ENCODE measurements at places on chromosomes 2 and 18.
A peak's percentile ranks its signal among the peaks of the same experiment; 100 is the strongest.

GRCh38 chr2:189151906-189152305 lies 27.7 kb downstream of the COL5A2 start:
- DNase-seq = no peak

DNA sequence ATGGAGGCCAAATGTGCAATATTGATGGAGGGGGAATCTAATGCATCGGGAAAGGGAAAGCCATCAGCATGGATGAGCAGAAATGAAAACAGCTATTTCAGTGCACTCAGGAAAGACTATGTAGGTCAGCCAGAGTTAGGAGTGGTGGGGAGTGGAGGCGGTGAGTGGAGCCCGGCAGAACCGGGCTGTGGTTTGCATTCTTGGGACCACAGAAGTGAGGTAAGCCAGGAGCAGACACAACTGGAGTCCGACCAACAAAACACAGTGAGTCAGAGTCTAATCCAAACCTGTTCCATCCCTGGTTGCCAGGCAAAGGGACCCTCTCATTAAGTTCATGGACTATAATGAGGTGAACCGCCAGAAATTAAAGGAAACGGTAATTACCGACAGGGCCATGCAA lies 61.1 kb upstream of the RAB12 start:
- DNase-seq = no peak

GRCh38 chr2:85888684-85889626 lies at the start of gene ST3GAL5:
ST3GAL5 (minus strand) TSS chr2:85888990; CDS start chr2:85888905, 85 bp downstream.
- peak; percentile 44 for DNase-seq

DNA sequence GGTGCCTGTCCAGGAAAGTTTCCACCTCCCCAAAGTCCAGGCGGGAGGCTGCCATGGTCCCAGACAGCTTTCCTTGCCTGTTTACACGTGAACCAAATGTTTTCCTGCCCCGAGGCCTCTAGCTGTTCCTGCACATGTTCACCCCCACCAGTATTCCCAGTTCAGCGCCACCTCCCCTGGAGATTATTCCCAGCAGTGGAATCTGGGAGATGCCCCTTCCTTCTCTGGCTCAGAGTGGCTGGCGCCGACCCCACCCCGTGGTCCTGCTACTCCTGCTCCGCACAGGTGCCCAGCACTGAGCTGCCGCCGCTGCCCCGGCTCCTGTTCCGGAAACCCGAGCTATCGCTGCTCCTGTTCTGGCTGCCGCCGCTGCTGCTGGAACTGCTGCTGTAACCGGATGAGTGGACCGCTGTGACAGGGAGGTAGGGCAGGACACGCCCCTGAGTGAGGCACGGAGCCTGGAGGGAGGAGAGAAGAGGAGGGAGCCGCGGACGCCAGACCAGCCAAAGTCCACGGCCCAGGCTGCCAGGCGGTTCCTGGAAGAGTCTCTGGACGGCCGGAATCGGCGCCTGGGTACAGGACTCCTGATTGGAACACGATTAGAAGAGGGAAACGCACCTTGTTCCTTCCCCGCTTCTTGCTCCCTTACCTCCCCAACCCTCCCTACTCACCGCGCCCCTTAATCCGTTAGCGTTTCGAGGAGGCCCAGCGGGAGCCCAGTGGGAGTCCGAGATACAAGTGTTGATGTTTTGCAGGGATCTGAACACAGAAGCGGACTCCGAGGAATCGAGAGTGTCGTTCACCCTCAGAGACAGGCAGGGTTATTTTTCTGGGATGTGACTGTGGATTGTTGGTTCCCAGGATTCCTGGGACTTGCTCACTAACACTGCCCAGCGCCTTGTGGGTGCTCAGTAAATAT lies at the start of gene PDE11A:
Gene PDE11A (minus strand): TSS at position 395 of the 919 bp plus-strand sequence. CDS start 340 bp downstream, at position 55.
- peak; percentile 14 for DNase-seq

- no peak for DNase-seq
Observed at GRCh38 chr2:179332903-179333302, 68.3 kb upstream of the SESTD1 start.

- no peak for DNase-seq
Observed at GRCh38 chr2:186603286-186603685, 13.4 kb downstream of the ITGAV start.

GRCh38 chr2:185979546-185980071 lies 241.0 kb downstream of the FSIP2 start:
- no peak for DNase-seq

DNA sequence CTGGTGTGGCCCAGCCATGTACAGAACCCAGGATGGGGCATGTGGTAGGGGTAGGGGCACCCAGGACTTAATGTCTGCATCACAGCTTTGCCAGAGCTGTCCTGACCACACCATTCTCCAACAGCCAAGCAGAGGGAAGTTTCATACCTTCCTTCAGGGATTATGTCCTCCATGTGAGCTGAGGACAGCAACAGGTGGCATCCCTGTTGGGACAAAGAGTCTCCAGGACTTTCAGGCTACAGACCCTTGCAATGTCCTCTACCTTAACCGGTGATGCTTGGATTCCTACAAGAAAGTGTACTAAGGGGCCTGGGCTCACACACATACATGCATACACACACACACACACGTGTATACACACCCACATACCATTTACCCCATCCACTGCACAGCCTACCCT lies 227.0 kb upstream of the SIX2 start:
- DNase-seq = no peak

DNA sequence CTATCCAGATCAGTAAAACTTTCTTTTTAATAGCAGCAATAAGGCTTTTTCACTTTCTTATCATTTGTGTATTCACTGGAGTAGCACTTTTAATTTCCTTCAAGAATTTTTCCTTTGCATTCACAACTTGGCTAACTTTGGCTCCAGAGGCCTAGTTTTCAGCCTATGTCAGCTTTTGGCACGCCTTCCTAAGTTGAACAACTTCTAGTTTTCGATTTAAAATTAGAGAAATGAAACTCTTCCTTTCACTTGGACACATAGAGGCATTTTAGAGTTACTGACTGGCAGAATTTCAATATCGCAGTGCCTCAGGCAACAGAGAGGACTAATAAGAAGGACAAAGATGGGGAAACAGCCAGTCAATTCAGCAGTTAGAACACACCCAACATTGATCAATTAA lies 577.4 kb downstream of the DSC3 start:
- DNase-seq = no peak

DNA sequence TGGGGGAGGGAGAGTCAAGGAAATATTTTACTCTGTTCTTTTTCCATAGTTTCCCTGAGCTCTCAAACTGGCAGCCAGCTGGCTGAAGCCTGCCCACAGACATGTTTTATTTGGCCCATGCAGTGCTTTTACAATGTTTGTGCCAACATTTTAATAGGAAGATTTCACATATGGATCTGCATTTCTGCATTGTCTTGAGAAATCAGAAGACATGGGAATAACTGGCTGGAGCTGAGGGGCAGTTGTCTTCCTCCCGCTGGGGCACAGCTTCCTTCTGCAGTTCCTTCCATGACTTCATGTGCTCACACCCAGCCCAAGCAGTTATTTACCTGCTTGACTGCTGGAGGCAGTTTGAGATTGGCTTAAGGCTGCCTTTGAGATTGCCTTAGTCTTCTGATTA lies 74.4 kb downstream of the PLCL1 start:
- DNase-seq = no peak

DNA sequence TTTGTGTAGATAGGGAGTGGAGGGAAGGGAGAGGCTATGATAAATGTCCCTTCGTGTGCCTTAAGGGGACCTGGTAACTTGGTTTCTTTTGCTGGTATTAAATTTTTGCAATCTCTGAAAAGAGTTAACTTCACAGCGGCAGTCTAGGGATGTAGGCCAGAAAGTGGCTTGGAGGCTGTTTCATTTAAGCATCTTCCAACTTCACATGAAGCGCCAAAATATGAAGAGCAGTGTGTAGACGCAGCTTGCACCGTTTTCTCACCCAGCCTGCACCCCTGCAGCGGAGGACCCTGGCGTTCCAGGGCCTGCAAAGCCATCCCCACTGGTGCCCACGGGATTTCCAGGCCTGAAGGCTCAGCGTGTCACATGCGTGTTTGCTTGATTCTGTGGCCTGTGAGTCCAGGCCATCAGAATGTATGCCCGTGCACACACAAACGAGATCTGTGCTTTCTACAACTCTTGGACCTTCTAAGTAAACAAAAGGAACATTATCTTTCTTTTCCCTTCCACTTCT lies 87.2 kb upstream of the EPB41L3 start:
- no peak for DNase-seq

DNA sequence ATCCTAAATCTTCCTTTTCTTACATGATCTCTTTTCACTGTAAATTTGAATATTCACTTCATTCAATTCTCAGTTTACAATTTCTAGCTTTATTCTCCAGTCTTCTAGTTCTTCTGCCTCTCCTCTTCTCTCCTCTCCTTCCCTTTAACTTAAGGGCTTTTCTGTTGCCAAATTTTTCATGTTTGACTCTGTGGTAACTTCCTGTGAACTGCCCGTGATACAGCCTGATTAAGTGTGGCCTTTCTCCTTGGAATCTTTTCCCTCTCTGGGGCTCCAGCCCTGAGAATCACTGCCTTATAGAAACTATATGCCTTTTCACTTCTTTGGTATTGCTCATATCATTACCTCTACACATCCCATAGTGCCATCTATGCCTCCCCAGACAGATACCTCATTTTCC lies 1923.8 kb upstream of the CELF4 start:
- no peak for DNase-seq

DNA sequence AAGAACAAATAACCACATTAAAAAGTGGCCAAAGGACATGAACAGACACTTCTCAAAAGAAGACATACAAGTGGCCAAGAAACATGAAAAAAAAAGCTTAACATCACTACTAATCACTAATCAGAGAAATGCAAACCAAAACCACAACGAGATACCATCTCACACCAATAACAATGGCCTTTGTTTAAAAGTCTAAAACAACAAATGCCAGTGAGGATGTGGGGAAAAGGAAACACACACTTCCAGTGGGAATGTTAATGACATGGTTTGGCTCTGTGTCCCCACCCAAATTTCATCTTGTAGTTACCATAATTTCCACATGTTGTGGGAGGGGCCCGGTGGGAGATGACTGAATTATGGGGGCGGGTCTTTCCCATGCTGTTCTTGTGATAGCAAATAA lies 147.1 kb downstream of the GALNT1 start:
- DNase-seq = no peak

GRCh38 chr2:152925547-152926448 lies 207.4 kb downstream of the ARL6IP6 start:
- DNase-seq = peak; percentile 14

- no peak for DNase-seq
Observed at GRCh38 chr2:15615301-15615920, 23.7 kb downstream of the DDX1 start.

DNA sequence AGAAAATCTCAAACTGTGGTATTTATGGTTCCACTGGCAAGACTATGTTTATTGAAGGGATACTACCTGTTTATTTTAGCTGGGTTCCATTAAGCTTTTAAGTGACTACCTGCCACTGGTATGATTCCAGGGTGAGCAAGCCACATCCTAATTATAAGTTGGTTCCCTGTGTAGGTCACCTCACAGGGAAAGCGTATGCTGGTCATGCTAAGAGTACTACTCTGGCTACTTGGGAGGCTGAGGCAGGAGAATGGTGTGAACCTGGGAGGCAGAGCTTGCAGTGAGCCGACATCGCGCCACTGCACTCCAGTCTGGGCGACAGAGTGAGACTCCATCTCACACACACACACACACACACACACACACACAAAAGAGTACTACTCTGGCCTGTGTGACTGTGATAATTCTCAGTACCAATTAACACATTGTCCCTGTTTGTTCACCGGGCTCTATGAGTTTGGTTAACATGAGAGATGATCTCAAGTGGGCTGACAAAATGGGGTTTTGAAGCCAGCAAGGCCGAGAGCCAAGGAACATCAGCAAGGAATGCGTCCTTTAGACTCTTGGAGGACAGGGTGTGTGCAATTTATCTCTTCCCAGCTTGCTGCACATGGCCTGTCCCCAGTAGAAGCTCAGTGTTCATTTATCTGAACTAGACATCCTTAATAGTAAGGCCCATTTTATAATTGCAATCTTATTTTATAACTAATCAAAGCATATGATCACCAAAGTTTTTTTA lies 15.2 kb upstream of the ITSN2 start:
- DNase-seq = no peak

DNA sequence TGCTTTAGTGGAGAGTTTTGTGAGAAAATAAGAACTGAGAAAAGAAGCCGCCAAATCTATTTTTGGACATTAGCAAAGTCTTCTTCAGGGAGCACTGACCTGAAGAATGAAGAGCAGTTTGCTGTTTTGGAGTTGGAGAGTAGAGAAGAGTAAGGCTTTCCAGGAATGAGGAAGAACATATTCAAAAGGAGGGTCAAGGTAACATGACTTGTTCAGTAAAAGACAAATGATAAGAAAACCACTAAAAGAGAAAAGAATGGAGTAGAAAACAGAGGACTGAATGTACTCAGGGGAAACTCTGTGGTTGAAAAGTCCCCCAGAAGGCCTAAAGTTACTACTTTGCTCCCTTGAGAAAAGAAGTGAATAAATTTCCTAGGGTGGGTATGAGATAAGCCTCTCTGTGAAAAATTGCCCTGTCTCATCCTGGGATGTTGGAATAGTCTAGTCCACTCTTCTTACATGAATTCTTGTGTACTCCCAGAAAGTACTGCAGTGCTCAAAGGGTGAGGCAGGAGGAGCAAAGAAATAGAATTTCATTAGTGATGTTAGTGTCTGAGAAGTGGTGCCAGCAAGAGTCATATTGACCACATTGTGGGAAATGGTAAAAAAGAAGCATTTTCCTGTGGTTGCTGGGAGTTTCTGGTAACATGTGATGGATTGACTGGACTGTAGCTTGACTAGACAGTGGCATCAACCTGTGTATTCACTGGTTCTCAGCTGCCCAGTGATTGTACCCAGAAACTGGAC lies 27.8 kb downstream of the MBD5 start:
- DNase-seq = no peak

DNA sequence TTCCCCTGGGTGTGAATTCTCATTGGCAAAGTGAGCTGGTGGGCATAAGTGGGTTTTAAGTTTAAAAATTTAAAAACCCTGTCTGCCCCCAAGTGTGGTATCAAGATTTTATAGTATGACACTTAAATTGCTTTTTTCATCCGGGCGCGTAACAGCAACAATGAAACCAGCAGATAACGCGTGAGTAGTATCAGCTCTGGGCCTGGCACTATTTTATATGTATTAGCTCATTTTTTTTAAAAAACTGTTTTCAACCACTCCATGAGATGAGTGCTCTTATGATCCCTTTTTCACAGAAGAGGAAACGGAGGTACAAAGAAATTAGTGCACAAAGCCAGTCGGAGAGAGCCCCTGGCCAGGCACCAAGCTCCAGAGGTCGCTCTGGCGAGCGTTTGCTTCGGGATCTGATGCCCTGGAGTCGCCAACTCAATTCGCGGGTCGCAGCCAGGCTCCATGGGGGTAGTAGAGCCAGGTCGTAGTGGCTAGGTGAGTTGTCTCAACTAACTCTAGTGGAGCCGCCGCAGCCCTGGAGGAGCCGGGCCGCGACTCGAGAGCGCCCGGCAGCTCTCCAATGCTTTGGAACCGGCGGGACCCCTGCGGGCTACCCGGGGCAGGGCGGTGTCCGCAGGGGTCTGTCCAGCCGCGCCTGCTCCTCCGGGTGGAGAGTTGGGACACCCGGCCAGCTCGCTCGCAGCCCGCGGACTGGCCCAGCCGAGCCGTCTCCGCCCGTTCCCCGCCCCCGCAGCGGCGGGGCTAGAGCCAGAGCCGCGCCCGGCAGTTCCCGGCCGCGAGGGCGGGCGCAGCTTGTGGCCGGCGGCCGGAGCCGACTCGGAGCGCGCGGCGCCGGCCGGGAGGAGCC lies at the start of gene IL1R1:
Gene IL1R1 (plus strand): TSS at position 777 of the 859 bp plus-strand sequence. CDS start 14,979 bp downstream, outside the sequence.
- no peak for DNase-seq
